ENCODE measurements at places on chromosomes 12 and 14. TPM values are rescaled to one million over a fixed set of nuclear protein-coding genes. Genes with fewer than 3 reads are reported as not detected.

- DNase-seq, result no peak
Measured at GRCh38 chr14:51954657-51955056, 34.7 kb upstream of the RTRAF start.

DNA sequence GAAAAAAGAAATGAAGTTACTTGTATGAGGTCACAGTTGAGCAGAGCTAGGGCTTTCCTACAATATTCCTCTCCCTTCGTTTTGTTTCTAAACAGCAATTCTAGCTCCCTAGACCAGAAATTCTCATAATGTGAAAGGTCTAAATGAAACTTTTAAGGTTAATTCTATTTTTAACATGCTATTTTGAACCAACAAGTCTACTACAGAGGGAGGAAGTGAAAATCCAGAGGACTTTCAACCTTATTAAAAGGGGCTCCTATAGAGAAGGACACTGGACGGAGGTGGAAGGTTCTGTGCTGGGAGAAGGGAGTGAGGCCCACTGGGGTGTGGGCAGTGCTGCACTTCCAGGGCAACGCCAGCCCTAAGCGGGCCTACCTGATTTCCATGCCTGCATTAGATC, 13.4 kb downstream of the GSG1 start:
- DNase-seq, result no peak

GRCh38 chr12:5489760-5490406, 58.0 kb downstream of the NTF3 start:
- no peak for DNase-seq

DNA sequence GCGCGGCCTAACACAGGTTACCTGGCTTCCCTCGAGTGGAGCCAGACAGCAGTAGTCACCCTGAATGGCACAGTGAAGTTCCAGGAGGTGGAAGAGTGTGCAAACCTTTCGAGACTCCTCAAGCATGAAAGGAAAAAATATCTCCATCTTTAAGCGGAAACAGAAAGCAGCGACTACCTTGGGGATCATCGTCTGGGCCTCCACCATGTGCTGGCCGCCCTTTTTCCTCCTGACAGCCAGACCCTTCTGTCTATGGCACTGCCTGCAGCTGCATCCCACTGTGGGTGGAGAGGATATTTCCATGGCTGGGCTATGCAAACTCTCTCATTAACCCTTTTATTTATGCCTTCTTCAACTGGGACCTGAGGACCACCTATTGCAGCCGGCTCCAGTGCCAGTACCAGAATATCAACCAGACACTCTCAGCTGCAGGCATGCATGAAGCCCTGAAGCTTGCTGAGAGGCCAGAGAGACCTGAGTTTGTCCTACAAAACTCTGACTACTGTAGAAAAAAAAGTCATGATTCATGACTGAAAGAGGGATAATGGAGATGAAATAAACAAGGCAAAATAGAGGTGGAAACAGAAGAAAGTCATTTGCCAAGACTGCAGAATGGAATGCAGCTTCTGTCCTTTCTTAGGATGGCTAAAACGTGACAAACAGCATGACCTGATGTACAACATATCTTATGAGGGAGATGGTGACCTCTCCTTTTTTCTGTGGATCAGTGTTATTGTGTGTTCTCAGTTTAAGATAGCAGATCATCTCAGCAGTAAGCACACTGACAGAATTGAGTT, 2.4 kb upstream of the HEBP1 start:
- DNase-seq, result no peak

DNA sequence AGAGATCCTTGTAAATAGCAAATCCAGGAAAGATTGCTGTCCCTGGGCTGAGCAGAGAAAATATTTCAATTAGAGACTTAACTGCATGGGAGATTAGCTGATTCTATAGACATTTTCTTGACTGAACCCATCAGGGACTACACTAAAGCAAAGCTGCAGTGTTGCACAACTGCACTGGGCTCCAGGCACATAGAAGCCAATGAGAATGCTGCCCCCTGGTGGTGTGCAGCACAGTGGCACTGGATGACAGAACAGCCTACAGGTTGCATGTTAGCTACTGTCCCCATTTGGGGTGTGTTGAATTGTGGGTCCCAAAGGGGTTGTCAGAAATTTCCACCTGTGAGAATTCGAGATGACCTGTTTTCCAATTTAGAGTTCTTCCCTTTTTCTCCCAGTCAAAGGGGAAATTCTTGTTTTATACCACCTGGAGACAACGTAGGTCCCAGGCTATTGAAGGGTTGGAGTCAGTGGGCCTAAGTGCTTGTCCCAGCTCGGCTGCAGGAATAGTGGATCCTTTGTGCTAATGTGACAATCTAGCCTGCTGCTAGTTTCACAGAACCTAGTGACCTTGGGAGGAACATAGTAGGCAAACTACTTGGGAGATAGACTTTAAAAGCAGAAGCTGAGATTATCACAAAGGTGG, 114.7 kb downstream of the SLC8A3 start:
- no peak for DNase-seq

DNA sequence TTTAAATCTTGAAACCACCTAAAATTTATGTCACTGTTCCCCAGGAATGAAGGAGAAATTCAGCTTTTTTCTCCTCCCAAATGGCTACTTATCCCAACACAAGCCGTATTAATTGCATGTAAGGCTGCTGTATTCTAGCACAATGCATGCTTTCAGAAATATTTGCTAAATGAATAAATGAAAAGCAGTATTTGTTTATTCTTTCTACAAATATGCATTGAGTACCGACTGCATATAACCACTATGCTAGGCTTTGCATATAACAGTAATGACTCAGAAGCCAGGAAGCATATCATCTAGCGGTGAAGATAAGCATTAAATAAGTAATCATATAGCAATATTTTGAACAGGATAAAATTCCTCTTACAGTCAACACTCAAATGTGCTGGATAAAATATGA, 5.7 kb upstream of the LRR1 start:
- no peak for DNase-seq

DNA sequence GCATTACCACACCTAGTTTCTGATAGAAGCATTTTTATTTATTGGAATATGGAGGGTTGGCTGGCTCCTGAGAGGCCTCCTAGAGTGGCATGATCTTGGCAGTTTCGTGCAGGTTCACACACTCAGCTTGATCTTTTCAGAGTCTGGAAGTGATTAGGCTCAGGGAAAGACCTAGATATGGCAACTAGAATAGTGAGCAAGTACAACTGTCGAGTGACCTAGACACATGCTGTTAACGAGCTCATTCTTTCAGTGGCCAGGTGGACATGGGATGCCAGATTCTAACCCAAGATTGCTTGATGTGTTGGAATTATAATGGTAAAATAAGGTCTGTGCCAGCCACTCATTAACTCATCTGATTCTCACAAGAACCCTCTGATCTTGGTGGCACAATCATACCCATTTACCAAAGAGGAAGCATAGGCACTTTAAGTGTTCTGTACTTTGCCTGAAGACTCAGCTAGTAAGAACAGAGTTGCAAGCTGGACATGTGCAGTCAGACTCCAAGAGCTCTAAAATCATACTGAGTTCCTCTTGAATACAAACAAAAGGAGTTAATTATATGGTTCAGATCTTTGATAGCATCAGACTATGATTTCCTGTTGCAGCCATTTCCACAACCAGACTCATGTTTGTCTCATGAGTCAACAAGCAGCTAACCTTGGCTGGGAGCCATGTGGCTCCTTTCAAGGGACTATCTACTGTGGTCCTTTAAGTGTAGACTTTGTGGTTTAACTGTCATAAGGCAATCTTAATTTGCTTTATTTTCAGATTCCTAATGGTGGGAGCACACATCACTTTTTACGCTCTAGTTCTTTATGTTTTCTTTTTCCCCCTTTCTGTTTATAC, 144.2 kb downstream of the PLEKHA5 start:
- DNase-seq, result peak; percentile 60

- DNase-seq, result no peak
Measured at GRCh38 chr14:61956517-61956916, 194.3 kb downstream of the SNAPC1 start.

GRCh38 chr12:96308881-96309280, 91.4 kb downstream of the CDK17 start:
- no peak for DNase-seq

DNA sequence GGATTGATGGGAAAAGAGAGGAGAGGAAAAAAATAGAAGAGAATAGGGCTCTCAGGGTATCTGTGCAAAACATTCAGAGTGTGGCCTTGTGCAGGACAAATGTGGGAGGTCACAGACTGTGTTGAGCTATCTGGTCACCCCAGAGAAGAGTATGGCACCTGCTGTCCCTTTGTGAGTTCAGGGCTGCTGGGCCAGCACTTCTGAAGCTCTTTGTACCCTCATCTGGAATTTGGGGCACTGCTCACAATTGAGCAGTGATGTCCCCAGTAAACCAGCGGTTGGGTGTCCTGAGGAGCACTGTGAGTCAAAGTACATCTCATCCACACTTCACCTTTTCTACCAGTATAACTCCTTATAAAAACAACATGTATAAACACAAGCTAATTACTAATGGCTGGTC, 2.6 kb upstream of the KRT81 start:
- DNase-seq, result no peak

DNA sequence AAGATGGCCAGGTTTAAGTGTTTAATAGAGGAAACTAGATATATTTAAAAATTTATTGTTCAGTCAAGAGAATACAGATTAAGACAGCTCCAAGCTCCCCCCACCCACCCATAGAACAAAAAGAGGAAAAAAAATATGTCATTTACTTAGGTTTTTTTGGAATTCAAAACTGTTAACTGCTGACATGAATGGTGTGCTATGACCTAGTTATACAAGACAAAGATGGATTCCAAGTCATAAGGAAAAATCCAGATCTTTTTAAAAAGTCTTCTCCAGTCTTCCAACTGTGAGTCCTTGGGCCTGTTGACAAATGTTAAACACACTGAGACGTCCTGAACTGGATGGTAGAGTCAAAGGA, 1.3 kb upstream of the SETD1B start:
- no peak for DNase-seq

GRCh38 chr14:95498622-95499353, 17.7 kb downstream of the SYNE3 start:
- no peak for DNase-seq

DNA sequence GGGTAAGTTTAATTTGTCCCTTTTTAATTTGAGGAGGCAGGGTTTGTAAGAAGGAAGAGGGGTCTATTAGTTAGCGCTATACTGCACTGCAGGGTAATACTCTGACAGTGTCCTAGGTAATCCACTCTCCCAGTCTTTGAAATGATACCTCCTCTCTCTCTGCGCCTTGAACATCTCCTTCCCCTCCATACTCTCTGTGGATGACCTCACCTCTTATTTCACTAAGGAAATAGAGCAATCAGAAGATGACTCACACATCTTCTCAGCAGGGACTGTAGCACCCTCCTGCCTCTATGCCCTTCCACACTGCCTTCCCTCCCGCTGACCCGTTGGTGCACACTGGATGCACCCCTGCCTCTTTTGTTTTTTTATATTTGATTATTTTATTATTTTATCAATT, 94.2 kb downstream of the GRIP1 start:
- no peak for DNase-seq

The NELL2 gene
- 60.2 TPM for total RNA-seq

The MLEC gene
- total RNA-seq, result 143 TPM

The MEG3 gene
- not detected for total RNA-seq

The C12orf54 gene
- total RNA-seq, result not detected

The ACSM4 gene
- not detected for total RNA-seq

The SLC38A6 gene
- total RNA-seq, result 7.4 TPM

The E2F7 gene
- total RNA-seq, result 7.9 TPM

The BCAT1 gene
- total RNA-seq, result 26.5 TPM
